ENCODE measurements at places on chromosomes 4 and X. TPM values are rescaled to one million over a fixed set of nuclear protein-coding genes. Genes with fewer than 3 reads are reported as not detected.

Gene TKTL1
- polyA plus RNA-seq: 0.67 TPM

Gene CLTRN
- polyA plus RNA-seq: 0.83 TPM

GRCh38 chr4:182255441-182256190, 12.4 kb downstream of the TENM3 start:
- no peak for DNase-seq

DNA sequence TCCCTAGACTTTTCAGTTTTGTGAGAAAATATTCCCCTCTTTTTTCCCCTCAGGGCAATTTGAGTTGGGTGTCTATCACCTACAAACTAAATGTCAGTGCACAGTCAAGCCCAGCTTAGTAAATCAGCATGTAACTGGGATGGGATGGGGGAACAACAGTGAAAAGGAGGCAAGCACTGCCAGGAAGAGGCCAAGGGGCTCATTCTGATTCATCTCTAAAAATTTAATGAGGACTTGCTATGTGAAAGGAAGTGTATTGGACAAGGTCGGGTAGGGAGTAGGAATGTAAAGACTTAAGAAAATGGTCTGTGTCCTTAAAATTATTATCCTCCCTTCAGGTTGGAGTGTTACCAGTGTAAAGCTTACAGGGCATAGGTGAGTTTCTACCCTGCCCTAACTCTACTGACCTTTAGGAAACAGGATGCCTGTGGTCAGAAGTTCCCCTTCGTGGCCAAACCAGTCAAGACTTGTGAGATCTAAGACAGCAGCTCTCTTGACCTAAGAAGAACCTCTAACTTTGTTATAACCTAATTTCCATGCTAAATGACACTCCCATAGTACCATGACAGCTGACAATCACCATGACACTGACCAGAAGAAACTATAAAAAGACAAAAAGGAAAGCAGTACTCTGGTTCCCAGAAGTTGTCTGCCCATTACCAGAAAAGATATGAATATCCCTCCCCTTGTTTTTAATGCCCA, 194.4 kb upstream of the LDB2 start:
- DNase-seq: no peak

Gene VSIG1
- 0.18 TPM for polyA plus RNA-seq

Data from hindlimb muscle (tissue), 1 donor.